ENCODE measurements at places on chromosomes 2 and 18.

GRCh38 chr2:147560810-147561535 is 283.9 kb upstream of the ACVR2A start:
- DNase-seq = no peak

GRCh38 chr2:63023444-63023843 is 27.2 kb upstream of the OTX1 start:
- DNase-seq = peak; percentile 21

GRCh38 chr2:239854596-239854995 is 170.5 kb downstream of the NDUFA10 start:
- no peak for DNase-seq

DNA sequence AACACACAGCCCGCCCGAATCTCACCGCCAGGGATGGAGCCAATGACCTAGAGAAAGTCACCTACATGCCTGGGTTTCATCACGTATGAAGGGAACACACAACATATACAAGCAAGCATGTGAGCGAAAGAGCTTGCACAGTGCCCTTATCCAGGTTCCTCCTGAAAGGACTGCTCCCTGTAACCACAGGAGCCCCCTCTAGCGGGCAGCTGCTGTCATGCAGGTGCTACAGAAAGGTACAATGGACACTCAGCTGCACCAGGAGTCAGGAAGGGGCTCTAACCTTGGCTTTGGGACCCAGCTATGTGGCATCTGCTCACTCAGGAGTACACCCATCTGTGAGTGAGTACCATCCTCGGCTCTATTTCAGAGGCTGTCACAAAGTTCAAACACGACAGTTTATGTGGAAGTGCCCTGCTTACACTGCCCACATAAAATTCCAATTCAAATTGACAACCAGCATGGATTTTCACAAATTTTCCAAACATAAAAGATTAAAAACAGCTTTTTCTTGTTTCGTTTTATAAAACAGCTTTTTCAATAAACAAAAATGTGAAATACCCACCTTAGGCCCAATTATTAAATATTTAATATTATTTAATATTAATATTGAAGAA is 3.5 kb downstream of the NDUFA10 start:
- peak; percentile 66 for DNase-seq

- no peak for DNase-seq
These were observed 78.6 kb downstream of the ASB1 start for GRCh38 chr2:238505119-238505891.

GRCh38 chr2:190827720-190828119 is 52.9 kb upstream of the GLS start:
- DNase-seq = no peak
